ENCODE measurements at places on chromosomes 4 and X.

DNA sequence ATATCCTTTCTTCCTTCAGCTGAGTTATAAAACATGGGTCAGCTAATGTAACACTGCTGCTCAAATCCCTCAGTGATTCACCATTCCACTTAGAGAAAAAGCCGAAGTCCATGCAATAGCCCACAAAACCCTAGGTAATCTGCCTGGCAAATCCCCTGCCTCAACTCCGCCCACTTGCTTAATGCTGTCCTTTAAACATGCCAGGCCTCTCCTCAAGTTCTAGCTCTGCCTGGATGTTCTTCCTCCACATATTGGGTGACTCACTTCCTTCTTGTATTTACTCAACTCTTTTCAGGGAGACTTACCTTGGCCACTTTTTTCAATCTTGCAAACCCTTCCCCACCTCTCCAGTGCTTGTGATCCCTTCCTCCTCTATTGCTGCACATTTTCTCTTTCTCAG is 89.8 kb downstream of the EMCN start:
- no peak for DNase-seq

- no peak for DNase-seq
These were observed 19.9 kb downstream of the RPS6KA6 start for GRCh38 chrX:84168095-84168494.

- DNase-seq, result no peak
These were observed 39.4 kb downstream of the ADH7 start for GRCh38 chr4:99395595-99396364.

- no peak for DNase-seq
These were observed 63.0 kb upstream of the CCSER1 start for GRCh38 chr4:90064196-90064595.

DNA sequence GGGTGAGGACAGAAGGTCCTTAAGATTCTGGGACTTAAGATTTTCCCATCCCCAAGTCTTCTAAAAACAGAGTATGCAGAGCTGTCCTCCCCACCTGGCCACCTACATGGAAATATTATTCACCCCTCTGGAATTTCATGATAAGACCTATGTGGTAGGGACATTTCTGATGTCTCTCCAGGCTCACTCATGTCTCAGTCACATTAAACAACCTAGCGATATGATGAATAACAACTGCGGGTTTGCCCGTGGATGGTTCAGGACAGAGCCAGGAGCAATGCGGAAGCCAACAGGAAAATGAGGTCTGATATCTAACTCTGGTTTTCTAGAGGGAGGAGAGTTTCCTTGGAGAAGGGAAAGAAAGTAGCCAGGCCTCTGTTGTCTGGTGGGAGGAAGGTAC is 47.4 kb downstream of the TEX13A start:
- no peak for DNase-seq

- DNase-seq, result no peak
These were observed 140.5 kb downstream of the PTTG2 start for GRCh38 chr4:38100474-38101255.

DNA sequence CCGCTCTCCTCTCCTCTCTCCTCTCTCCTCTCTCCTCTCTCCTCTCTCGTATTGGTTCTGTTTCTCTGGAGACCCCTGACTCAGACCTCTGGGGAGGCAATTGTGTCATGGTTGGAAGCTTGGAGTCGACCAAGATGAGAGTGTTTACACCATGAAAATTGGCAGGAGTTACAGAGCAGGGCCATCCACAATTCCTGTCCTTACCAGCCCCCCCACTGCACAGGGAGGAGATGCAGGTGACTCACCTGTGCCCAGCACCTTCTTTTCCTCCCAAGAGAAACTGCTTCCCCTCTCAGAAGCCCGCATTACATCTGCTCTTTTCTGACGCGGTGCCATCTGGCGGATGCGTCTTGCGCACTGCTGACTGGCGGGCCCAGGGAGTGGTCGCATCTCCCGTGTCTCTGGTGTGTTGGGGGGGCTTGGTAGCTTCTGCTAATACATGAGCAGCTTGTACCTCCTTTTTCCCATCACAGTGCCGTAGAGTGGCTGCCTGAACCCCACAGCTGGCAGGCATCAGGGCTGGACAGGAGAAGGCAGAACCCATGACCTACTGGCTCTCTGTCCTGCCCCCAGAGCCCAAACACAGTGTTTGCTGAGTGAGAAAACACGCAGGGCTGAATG is 31.4 kb upstream of the GPR78 start:
- no peak for DNase-seq

- DNase-seq, result no peak
These were observed 259.3 kb upstream of the MAGEB18 start for GRCh38 chrX:25878806-25879205.

DNA sequence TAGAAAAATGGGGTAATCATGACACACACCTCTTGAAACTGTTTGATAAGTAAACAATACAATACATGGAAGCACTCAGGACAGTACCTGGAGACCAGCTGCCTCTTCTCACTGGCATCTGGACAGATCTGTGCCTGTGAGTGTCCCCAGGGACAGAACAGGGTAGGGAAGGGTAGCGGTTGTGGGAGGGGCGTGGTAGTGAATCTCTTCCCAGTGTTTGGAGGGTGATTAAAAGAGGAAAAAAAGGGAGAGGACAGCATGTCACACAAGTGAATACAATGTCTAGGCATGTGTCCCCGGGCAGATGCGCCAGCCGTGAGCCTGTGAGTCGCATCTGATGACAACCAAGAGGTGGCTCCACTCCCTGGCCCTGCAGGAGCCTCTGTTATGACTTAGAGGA is 138.8 kb upstream of the MSX1 start:
- no peak for DNase-seq

DNA sequence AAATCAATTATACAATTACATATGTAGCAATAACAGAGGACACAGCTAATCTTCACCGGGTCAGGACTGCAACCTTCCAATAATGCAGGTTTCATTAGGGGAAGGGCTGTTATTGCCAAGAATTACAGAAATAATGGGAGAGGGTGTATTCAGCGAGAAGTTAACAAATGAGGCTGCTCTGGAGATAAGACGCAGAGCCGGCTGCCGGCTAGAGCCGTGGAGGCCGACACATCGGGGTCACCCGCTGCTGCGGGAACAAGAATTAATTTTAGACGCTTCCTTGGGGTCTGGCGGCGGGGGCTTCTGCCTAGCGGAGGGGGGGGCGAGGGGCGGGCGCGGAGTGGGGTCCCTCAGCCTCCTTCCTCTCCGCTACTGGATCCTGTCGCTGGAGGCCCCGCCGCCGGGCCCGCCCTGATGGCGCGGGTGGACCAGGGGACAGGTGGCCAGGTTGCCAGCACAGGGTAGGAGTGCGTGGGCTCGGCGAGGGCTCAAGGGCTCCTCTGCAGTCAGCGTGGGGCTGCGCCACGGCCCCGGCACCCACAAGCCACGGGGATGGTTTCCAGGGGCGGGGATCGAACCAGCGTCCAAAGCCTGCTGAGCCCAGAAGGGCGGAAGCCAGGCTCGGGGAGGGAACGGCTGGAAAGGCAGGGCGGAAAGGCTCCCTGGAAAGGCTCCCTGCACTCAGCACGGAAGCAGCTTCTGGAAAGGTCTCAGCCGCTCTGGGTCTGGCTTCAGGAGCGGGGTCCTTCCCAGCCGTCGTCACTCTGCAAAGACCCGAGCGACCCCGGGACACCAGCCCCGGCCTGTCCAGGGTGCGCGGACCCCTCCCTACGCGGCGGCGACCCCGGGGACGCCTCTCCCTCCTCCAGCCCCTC is 113.8 kb upstream of the NKX1-1 start:
- DNase-seq, result no peak

DNA sequence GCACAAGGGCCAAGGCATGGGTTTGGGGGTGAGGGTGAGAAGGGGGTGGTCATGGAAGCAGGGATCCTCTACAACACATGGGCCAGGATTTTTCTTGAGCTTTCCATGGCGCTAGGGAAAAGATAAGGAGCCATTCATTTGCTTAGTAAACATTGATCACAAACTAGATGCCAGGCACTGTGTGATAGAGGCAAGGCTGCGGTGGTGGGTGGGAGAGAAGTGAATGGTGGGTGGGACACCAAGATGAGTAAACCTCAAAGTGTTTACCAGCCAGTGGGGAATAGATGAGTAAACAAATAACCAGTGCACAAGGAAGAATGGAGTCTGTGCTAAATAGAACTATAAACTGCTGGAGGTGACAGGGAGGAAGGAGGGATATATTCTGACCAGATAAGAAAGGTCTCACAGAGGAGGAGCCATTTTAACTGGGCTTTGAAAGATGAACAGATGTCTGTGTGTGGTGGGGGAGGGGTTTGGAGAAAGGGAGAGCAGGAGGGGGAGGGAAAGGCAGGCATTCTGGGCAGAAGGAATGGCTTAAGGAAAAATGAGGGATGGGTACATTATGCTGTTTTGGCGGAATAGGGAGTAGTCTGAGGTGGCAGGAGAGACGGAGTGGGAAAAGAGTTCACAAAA is 48.0 kb upstream of the LAS1L start:
- no peak for DNase-seq

DNA sequence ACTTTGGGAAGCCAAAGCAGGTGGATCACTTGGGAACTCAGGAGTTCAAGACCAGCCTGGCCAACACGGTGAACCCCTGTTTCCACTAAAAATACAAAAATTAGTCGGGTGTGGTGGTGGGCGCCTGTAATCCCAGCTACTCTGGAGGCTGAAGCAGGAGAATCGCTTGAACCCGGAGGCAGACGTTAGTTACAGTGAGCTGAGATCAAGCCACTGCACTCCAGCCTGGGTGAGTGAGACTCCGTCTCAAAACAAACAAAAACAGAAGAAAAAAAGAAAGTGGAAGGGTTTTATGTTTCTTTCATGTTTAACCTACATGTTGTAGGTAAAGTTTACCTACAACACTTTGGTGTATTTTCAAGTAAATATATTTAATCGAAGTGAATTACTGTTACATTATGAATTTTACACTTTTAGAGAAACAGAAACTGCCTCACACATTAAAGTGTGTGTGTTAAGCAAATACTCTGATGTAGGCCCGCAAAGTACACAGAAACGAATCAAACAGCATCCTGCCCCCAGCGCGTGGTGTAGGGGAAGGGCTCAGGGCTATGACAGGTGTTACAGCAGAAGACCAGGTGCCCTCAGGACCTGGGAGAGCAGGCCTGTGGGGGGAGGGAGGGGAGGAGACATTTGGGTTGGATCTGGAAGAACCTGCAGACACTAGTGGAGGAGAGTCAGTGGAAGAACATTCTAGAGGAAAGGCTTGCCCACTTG is 39.0 kb downstream of the PTTG2 start:
- DNase-seq, result no peak

GRCh38 chr4:55499495-55499894 is 47.2 kb downstream of the CLOCK start:
- no peak for DNase-seq

DNA sequence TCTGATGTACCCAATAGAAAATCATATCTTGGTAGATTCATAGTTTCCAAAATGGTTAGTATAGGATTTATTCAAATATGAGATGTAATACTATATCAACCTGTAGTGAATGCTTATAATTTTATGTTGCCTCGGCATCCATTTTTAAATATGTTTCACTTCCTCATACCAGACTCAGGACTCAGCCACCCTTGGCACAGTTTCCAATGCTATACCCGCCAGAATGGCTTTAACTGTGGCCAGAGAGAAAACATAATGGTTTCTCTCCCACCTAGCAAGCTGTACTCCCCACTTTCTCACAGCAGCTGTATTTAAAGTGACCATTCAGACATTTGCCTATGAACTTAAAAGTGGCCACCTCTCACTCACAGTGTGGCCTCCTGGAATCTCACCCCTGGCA is 466.6 kb upstream of the PABPC4L start:
- DNase-seq, result no peak

DNA sequence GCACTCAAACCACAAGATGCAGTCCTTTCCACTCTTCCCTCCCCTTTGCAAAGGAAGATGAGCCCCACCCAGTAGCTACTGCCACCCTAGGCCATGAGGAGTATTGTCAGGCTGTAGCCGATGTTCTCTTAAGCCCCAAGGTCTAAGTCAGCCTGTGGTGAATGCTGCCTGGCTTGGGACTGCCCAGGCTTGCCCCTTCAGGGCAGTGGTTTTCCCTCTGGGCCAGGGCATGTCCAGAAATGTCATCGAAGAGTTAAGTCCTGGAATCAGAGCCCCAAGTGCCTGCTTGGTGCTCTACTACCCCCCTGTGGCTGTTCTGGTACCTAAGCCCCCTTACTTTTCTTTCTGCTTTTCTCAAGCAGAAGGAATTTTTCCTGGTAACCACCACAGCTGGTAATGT is 11.8 kb upstream of the PGK1 start:
- no peak for DNase-seq

GRCh38 chrX:110415440-110416170 is 57.0 kb downstream of the RTL9 start:
- no peak for DNase-seq

GRCh38 chrX:9677098-9677739 is 88.4 kb downstream of the GPR143 start:
- DNase-seq, result no peak

DNA sequence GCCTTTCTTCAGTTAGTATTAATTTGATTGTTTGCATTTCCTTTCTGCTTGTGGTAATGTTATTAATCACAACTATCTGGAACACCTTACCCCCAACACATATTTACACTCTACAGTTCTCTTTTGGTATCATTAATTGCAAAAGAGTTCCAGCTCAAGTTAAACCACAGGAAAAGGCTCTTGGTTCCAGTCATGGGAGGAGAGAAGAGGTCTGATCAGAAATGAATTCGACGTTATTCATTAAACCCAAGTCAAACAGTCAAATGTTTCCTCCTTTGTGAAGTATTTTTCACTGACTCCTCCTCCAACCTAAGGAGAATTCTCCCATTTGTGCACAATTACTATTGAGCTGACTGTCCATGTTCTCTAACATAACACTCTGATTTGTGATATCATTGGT is 91.4 kb downstream of the SLC39A8 start:
- DNase-seq, result no peak

DNA sequence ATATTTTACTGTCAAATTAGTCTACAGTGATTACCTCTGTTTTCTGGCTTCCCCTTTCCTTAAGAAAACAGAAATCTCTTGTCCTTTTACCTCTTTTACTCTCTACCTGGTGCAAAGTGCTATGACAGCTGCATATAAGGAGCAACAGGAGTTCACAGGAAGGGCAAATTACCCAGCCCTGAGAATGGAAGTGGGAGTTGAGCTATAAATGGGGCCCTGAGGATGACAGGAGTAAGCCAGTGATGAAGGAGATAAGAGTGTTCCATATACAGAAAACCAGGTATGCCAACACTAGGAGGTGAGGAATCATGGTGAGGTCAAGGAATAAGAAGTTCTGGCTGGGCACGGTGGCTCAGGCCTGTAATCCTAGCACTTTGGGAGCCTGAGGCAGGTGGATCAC is 4.5 kb upstream of the HSD17B13 start:
- DNase-seq, result no peak

- DNase-seq, result no peak
These were observed 95.7 kb upstream of the DRD5 start for GRCh38 chr4:9685692-9686091.

- DNase-seq, result no peak
These were observed 41.5 kb downstream of the F8 start for GRCh38 chrX:154981116-154981411.

DNA sequence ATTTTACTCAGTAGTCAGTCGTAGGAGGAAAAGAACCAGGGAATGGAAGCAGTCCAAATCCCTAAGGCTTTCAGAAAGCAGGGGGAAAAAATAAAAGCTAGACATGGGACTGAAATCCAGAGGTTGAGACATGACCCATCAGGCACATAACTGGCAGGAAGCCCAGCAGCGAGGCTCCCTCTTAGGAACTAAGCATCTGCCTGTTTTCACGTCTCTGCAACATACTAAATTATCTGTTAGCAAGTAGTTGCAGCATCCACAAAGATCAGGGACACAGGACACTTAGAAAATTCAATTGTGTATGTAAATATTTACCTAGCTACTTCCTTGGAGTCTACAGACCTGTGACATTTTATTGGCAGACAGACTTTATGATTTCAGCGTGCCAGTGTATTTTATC is 118.0 kb upstream of the EDNRA start:
- DNase-seq, result no peak

GRCh38 chr4:183618681-183619080 is 40.3 kb downstream of the RWDD4 start:
- no peak for DNase-seq

Measured in stimulated activated CD8-positive, alpha-beta memory T cell treated with anti-CD3 and anti-CD28 coated beads, Interleukin-7, amount 100 ng/mL, for 24 hours (primary cell).